ENCODE measurements at places on chromosomes 2 and 18.

- no peak for DNase-seq
Observed at GRCh38 chr2:240478346-240479110, 43.1 kb downstream of the GPC1 start.

- no peak for DNase-seq
Observed at GRCh38 chr2:109351164-109351756, 222.3 kb downstream of the SH3RF3 start.

DNA sequence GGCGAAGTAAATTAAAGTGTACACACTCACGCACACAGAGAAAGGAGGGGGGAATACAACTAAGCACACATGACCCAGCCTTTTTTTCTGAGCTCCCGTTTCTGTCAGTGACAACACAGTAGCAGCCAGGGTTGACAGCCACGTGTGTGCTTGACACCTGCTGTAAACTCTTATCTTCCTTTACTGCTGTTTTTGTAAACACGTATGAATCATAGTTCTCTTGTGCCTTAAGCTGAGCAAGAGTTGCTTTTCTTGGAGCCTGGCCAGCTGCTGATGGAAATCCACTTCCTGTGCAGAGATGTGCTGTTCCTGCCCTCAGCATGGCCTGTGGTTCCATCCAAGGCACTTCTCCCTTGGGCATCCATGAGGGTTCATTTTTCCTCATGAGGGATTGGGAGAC is 561.9 kb downstream of the GALR1 start:
- DNase-seq, result no peak

GRCh38 chr18:74524097-74524496 is 10.2 kb upstream of the CNDP1 start:
- no peak for DNase-seq

DNA sequence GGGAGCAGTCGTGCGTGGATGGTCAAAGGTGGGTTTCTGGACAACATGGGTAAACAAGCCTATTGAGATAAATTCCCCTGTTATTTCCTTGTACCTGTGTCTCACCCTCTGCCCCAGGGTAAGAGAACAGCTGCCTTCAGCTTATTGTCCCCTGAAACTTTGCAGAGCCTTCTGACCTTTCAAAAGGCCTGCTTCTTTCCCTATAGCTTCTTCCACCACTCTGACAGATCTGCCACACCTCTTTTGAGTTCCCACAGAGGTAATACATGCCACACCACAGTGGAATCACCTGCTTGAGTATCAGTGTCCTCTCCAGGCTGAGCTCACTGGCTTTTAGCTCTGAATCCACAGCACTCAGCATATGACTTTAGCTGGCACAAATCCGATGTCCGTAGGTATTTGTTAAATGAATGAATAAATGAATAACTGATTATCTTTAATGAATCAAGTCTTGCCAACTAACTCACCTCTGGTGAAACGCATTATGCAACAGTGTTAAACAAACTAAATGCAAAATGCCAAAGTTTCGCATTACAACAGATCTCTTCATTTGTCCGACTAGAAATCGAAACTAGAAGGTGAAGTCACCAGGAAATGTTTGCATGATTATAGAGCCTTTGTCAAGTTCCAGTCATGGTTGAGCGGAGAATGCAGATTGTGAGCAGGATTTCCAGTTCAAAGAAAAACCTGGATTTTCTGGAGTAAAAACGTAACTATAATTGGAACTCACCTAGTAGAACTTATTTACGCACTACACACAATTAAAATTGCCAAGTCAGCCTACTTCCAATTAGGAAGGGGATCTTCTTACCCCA is 16.4 kb downstream of the DYNAP start:
- no peak for DNase-seq

- no peak for DNase-seq
Observed at GRCh38 chr2:8598295-8599165, 83.3 kb upstream of the ID2 start.

GRCh38 chr2:14936426-14936825 is 303.9 kb downstream of the LRATD1 start:
- DNase-seq, result no peak

DNA sequence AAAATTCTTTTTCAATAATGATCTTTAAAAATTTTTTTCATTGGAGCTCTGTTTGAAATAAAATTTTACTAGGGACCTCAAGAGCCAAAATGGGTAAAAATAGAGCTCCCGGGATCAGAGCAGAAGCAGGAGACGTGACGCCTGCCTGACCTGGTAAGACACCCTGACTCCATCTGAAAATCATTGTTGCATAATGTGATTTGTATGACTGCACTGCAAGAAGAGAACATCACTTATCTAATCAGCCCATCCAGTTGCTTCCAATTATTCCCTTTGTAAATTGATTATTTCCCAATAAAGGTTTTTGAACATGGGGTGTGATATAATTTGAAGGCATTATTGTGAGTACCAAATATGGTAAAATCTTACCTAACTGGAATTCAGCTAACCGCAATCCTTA is 17.1 kb upstream of the TAF1B start:
- no peak for DNase-seq

DNA sequence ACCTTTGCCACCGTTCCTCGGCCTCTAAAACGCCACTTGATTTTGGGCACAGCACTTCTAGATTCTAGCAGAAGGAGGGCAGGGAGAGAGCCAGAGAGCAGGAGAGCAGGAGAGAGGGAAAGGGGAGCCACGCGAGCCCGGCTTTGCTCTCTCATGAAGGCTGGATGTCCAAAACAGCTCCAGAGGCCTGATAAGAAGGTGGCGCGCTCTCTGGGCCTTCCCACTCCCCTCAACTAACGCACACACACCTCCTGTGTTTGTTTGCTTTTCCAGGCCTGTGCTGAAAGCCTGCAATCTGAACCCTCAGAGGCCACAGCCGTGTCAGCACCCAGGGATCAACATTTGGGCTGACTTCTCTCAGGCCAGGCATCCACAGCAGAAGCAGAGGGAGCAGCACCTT is 184.8 kb upstream of the SOX11 start:
- DNase-seq, result no peak

- no peak for DNase-seq
Observed at GRCh38 chr18:45161850-45162249, 453.4 kb upstream of the SLC14A2 start.

GRCh38 chr18:21004726-21005125 is 106.9 kb downstream of the ROCK1 start:
- DNase-seq, result no peak

- no peak for DNase-seq
Observed at GRCh38 chr2:121721926-121722325, 14.7 kb downstream of the NIFK start.

- no peak for DNase-seq
Observed at GRCh38 chr2:59096973-59097372, 855.8 kb upstream of the FANCL start.

- no peak for DNase-seq
Observed at GRCh38 chr2:170943041-170943440, 14.0 kb downstream of the GORASP2 start.

DNA sequence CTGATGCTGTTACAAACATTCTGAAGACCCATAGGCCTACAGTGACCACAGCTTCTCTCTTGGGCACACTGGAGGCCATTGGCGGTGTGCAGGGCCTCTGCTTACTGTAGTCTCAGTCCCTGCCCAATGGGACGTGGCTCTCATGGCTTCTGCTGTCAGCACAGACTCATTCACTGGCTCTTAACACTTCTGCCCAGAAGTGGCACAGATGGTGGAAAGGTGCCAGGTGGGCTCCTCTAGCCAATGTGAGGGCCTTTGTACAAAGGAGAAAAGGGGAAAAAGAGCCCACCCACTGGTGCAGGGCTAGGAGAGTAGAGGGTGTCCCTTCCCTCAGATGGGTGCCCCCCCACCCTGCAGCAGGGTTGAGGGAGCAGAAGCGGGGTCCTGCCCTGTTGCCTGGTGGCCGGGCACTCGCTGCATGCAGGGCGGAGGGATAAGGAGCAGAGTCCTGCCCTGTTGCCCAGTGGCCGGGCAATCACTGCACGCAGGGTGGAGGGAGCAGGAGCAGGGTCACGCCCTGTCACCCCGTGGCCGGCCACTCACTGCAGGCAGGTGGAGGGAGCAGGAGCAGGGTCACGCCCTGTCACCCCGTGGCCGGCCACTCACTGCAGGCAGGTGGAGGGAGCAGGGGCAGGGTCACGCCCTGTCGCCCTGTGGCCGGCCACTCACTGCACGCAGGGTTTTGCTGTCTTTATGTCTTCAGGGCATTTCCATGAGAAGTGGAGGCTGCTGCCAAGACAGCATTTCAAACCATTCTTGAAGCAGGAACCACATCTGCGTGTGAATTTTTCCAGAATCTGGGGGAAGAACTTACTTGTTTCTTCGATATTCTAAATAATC is 20.0 kb downstream of the LRRFIP1 start:
- no peak for DNase-seq
